Cerebellar nuclear complex (tissue), 1 donor: ENCODE measurements at places on chromosomes 7 and 10.

DNA sequence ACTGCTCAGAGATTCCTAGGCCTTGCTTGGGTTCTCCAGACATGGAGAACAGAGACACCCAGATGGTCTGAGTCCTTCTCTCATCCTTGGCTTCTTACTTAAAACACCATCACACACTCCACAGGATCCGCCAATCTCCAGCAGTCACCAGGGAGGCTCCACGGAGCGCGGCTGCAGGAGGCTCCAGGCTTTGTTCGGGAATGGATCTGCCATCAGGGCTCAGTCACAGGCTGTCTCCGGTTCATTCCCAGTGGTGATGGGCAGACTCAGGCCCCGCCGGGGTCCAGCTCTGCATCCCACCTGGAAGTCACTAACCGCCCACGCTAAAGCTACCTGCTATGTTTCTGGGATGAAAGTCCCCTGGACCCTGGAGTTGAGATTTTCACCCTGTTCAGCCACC is 312.9 kb downstream of the TCERG1L start:
- DNase-seq: no peak

DNA sequence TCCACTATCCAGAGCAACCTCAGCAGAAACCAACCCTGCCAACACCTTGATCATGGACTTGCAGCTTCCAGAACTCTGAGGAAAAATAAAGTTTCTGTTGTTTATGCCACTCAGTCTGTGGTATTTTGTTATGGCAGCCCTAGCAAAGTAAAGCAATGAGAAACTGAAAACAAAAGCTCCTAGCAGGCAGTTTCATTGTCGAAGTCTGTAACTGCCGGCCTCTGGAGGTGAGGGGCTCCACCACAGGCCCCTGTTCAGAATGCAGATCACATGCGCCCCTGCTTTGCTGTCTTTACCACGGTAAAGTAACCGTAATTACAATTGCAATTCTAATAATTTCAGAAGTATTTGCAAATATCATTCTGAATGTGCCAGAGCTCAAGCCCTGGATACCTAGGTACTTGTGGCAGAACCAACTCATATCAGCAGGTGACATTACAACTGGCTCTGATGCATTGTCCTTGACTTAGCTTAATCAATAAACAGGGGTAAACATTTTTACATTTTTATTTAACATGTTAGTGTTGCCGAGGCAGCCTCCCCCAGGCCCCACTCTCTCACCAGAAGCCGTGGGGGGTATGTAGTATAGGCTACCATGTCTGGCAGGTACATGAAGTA is 193.2 kb downstream of the ELMO1 start:
- no peak for DNase-seq

DNA sequence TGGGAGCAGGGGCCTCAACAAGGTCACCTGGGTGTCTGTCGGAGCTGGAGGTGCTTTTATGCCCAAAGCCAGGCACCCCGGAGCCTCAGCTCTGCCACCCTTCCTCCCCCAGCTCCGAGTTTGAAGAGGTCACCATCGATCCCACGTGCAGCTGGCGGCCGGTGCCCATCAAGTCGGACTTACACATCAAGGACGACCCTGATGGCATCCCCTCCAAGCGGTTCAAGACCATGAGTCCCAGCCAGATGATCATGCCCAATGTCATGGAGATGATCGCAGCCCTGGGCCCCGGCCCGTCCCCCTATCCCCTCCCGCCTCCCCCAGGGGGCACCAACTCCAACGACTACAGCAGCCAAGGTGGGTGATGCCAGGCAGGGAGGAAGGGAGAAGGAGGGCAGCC is 41.3 kb upstream of the PPIF start:
- no peak for DNase-seq

- DNase-seq: no peak
Observed at GRCh38 chr7:134184767-134185166, 57.6 kb downstream of the LRGUK start.

DNA sequence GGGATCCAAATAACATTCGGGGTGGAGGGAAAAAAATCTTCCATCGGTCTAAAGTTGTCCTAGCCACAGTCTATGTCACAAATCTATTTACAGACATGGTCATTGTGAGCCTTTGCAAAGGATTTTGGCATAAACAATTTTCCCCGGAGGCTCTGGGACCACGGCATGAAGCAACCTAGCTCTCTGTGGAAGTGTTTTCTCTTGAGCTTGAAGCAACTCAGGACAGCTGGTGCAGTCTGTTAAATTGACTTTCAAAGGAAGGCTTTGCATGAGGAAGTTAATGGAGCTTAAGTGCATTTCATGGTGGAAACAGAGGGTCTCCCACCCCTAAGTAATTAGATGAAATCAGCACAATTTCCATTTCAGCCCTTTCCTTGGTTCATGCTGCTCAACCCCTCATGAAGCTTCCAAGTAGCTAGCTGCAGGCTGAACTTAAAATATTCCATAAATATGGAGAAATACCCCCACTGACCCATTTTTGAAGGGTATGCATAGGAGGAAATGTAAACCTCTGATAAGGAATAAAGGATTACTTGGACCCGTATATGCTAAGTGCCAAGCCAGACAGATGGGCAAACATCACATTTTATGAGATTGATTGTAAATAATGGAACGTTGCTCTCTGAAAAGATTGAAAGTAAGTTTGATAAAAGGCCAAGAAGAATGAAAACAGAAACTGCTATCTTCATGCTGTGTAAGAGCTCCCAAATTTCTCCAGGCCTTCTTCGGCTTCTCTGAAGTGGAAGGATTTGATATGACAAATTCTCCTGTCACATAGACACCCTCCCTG is 39.9 kb downstream of the CCDC3 start:
- DNase-seq: no peak

DNA sequence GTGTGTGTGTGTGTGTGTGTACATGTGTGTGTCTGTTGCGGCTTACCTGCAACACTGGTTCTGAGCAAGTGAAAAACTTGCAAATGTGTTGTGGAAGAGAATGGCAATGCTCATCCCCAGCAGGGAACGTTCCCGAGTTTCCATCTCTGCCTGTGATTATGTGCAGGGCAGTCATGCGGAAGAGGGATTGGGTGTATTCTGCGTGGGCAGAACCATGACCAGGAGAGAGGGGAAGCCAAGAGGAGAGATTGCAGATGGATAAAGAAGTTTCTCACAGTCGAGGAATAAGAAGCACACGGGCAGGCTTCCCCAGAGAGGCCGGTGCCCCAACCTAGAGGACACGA is 99.9 kb downstream of the CTBP2 start:
- DNase-seq: no peak

- no peak for DNase-seq
Observed at GRCh38 chr10:22479419-22479818, 134.1 kb downstream of the SPAG6 start.

DNA sequence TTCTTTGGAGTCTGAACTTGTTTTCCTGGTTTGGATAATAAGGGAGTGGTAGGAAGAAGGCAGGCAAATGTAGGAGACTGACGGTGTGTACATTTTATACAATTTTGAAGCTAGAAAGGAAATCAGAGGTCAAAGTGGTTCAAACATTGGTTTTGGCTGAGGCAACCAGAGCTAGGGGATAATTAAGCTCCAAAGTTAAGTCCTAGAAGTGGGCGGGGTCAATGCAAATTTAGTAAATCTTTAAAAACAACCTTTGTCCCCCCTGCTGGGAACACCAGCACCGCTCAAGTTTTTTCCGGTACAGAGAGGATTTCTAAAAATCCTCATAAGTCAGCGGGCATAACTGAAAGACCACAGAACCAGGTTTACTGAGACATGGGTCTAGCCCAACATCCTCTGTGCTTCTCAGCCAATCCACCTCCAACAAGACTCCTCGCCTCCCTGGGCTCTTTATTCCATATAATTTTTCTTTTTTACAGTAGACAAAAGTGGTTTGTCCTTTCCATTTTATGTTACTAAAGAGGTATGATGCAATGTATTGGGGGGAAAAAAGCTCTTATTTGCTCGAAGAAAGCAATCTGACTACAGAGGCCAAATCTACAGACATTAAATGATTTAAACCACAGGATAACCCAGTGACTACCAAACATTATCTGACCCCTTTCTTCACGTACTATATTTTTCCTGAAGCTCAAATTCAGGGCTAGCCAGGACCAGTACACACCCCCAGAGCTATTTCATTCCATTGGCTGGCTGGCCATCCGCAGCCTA is 1.6 kb downstream of the GLUD1 start:
- no peak for DNase-seq

GRCh38 chr7:29345590-29345989 is 151.0 kb downstream of the CHN2 start:
- no peak for DNase-seq

GRCh38 chr10:32349968-32350738 is 3.2 kb upstream of the EPC1 start:
- DNase-seq: no peak

DNA sequence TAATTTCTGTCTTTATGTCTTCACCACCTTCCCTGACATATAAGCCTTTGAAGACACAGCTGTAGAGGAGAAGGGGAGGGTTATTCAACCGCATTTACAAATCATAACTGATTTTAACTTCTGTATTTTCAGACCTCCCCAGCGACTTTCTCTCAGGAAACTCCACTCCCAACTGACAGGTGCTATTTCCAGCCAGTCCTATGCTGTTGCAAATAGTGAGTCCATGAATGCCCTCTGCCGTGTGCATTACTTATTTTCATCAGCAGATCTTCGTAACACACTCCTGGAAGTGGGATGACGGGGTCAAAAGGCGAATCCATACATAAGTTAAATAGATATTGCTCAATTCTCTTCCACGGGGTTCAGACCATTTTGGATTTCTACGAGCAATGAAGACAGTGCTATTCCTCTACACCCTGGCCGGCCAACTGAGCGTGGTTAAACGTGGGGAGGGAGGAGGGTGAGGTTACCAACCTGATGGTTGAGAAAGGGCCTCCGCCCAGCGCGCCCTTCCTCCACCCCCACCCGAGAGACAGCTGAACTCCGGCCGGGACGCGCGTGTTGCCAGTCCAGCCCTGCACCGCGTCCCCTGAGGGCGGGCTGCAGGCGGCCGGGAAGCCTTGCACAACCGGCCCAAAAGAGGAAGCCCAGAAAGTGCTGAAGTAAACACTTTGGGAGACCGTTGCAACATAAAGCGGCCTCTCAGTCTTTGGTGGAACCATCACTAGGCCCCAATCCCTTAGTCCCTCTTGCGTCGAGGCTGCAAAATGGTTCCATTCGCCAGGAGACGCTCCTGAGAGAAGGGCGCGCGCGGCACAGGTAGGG is at the start of gene APBB1IP:
TSS of gene APBB1IP (plus strand) at position 705 of the 825 bp plus-strand sequence. CDS start 53,986 bp downstream, outside the sequence.
- DNase-seq: no peak

DNA sequence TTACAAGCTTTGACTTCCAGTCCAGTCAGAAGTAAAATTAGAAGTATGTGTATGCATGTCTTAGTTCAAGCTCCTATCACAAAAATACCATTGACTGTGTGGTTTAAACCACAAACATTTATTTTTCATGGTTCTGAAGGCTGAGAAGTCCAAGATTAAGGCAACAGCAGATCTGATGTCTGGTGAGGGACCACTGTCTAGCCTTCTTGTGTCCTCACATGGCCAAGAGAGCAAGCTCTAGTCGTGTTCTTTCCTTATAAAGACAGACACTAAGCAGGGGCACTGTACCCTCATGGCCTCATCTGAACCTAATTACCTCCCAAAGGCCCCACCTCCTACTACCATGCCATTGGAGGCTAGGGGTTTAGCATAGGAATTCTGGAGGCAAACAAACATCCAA is 41.3 kb upstream of the ARL4A start:
- no peak for DNase-seq

GRCh38 chr7:136036336-136036735 is 59.2 kb upstream of the MTPN start:
- no peak for DNase-seq

DNA sequence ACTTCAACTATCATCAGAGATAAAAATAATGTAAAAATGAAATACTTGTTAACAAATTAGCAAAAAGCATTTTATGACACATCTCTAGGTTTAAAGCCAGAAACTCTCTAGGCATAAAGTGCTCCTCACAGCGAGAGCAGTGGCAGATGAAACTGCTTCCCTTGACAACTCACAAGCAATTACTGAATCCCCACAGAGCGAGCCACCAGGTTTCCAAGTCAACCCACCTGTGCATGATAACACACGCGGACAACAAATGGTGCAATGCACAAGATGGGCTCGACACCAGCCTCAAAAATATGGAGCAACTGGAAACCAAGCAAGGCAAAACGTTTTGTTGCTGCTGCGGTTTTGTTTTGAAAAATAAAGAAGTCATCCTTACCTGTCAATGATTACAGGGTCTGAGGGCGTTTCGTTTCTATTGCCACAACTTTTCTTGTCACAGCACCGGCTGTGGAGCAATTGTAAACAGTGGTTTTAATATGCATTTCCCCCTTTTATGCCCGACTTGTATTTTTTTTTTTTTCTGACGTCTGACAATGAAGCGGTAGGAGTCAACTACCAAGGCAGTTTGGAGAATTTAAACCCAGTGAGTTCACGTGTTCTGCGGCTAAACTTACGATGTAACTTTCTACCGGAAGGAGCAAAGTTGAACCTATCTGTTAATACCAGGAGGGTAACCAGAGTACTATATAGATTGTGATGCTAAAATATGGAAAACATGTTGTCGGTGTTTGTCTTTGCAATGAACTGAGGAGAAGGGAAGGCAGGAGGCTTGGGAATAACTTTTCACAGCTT is 7.0 kb downstream of the EBF3 start:
- no peak for DNase-seq

- DNase-seq: no peak
Observed at GRCh38 chr10:122142641-122143237, 128.4 kb upstream of the BTBD16 start.

DNA sequence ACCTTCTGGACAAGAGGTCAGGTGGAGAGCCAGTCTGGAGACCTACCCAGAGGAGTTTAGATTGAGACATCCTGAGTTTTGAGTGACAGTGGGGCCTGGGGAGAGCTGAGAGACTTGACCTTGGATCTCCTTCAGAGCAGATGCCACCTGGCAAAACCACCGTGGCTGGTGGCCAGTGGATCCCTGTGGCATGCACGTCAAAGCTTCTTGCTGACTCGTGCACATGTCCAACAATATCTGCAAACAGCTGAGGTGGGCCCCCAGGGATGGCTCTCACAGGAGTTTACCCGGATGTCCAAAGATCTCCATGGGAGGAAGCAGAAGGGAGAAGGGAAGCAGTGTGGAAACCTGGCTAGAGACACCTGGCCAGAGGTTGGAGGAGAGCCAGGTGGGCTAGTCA is 230.5 kb downstream of the FANK1 start:
- no peak for DNase-seq

GRCh38 chr10:104045151-104046089 is 40.3 kb downstream of the COL17A1 start:
- DNase-seq: no peak

- DNase-seq: no peak
Observed at GRCh38 chr7:101701153-101701794, 72.2 kb upstream of the MYL10 start.

- no peak for DNase-seq
Observed at GRCh38 chr7:40850017-40850416, 715.2 kb downstream of the SUGCT start.

- DNase-seq: no peak
Observed at GRCh38 chr7:91019686-91020385, 244.4 kb upstream of the FZD1 start.

GRCh38 chr7:132424821-132425724 is 151.2 kb downstream of the PLXNA4 start:
- DNase-seq: no peak

GRCh38 chr10:68208424-68209042 is 23.4 kb downstream of the ATOH7 start:
- no peak for DNase-seq

GRCh38 chr10:94137747-94138146 is 144.0 kb downstream of the PLCE1 start:
- no peak for DNase-seq
